ENCODE measurements at places on chromosomes 12 and 14.

GRCh38 chr12:21934173-21934572 is 7.1 kb downstream of the ABCC9 start:
- no peak overlapping the region for H3K4me3 ChIP-seq
- DNase-seq = no peak
- no peaks in the 10 kb centered on the region for H3K36me3 ChIP-seq

GRCh38 chr12:124727264-124727800 is 136.3 kb downstream of the SCARB1 start:
- peaks cover 12% of the 10 kb centered on the region for H3K27me3 ChIP-seq
- no peak overlapping the region for H3K27ac ChIP-seq
- DNase-seq = no peak
- H3K4me1 ChIP-seq = no peaks in the 10 kb centered on the region
- no peaks in the 10 kb centered on the region for H3K36me3 ChIP-seq
- H3K4me3 ChIP-seq = no peak overlapping the region

- H3K36me3 ChIP-seq = no peaks in the 10 kb centered on the region
- no peak overlapping the region for H3K4me3 ChIP-seq
- H3K4me1 ChIP-seq = no peaks in the 10 kb centered on the region
- peak; percentile 5 for DNase-seq
Observed at GRCh38 chr14:57816568-57817284, 49.2 kb downstream of the SLC35F4 start.

- H3K4me1 ChIP-seq = no peaks in the 10 kb centered on the region
- no peak overlapping the region for H3K27ac ChIP-seq
- no peaks in the 10 kb centered on the region for H3K36me3 ChIP-seq
- H3K4me3 ChIP-seq = no peak overlapping the region
- no peak for DNase-seq
- no peaks in the 10 kb centered on the region for H3K27me3 ChIP-seq
Observed at GRCh38 chr14:30185832-30186231, 258.2 kb upstream of the PRKD1 start.

GRCh38 chr14:73238941-73239340 is 1.6 kb downstream of the PAPLN start:
- no peak for DNase-seq
- peaks cover 83% of the 10 kb centered on the region for H3K27me3 ChIP-seq
- H3K4me1 ChIP-seq = peaks cover 14% of the 10 kb centered on the region
- H3K27ac ChIP-seq = no peak overlapping the region

DNA sequence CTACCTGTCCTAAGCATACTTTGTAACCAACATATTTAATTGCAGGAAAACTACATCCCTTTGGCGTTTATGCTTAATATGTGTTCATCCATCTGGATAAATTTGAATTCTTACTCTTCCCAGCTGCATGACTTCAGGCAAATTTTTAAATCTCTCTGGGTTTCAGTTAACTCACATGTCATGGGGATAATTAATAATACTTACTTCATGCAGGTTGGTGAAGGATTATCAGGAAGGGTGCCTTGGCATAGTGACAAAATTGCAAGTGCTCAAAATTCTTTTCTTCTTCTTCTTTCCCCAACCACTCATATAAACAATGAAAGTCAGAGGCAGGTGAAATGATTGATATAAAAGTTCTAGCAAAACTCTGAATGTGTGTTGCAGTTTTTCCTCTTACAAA is 15.9 kb downstream of the SYT10 start:
- DNase-seq = no peak
- no peaks in the 10 kb centered on the region for H3K4me1 ChIP-seq
- H3K4me3 ChIP-seq = no peak overlapping the region
- no peak overlapping the region for H3K27ac ChIP-seq

- DNase-seq = no peak
- no peaks in the 10 kb centered on the region for H3K27me3 ChIP-seq
- H3K4me3 ChIP-seq = no peak overlapping the region
- no peaks in the 10 kb centered on the region for H3K4me1 ChIP-seq
- no peaks in the 10 kb centered on the region for H3K36me3 ChIP-seq
Observed at GRCh38 chr12:83172866-83173649, 486.4 kb downstream of the TMTC2 start.

- no peaks in the 10 kb centered on the region for H3K27me3 ChIP-seq
- peaks cover 6% of the 10 kb centered on the region for H3K36me3 ChIP-seq
- H3K4me3 ChIP-seq = no peak overlapping the region
- H3K4me1 ChIP-seq = no peaks in the 10 kb centered on the region
Observed at GRCh38 chr14:102212356-102212755, 72.7 kb downstream of the WDR20 start.

DNA sequence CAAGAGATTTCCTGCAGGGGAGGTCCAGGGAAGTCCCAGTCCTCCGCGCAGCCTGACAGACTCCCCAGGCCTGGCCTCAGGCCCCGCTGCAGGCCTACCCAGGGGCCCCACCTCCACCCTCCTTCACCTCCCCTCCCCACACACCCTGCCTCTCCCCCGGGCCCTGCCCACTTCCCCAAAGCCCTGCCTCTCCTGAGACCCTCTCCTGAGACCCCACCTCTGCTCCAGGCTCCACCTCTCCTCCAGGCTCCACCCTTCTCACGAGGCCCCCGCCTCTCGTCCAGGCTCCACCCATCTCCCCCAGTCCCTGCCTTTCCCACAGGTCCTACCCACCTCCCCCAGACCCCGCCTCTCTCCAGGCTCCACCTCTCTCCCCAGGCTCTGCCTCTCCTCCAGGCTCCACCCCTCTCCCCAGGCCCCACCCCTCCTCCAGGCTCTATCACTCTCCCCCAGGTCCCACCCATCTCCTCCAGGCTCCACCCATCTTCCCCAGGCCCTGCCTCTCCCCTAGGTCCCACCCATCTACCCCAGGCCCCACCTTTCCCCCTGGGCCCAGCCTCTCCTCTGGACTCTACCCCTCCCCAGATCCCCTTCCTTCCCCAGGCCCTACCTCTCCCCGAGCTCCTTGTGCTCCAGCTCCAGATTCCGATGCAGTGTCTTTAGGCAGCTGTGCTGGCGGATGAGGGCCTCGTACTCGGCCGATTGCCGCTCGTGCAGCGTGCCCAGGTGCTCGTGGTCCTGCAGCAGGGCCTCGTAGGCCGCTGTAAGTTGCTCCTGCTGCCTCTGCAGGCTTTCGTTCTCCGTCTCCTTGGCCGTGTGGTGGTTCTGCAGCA is 58.8 kb upstream of the GPR68 start:
- H3K4me3 ChIP-seq = no peak overlapping the region
- no peaks in the 10 kb centered on the region for H3K27me3 ChIP-seq
- peak; percentile 56 for DNase-seq
- H3K36me3 ChIP-seq = peaks cover 81% of the 10 kb centered on the region

DNA sequence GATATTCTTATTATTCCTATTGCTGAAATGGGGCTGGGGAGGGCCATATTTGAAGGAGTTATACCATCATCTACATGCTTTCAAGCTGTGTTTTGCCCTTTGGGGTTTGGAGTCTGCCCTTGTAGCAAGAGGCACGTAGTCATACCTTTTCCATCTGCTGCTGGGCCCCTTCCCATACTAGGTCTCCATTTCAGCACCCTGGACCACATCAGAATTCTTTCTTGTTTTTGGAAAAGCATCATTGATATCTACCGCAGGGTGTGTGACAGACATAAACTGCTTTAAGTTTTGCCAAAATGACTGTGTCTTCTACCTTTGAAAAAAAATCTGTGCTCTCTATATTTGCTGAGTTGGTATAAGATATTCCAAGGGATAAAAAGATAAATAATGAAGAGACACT is 12.3 kb upstream of the DUSP6 start:
- no peaks in the 10 kb centered on the region for H3K27me3 ChIP-seq
- H3K27ac ChIP-seq = no peak overlapping the region

DNA sequence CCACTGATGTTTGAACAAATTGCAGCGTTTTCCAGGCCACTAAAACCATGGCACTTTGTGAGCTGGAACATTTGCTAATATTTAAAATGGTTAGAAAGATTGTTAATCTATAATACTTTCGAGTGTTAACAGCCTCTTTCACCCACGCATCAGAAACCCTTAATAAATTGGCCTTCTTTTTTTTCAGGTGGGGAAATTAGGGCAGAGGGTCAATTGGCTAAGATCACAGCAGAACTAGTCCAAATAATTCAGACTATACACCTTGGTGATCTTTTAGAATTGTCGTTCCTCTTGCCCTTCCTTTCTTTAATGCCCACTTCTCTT is 105.8 kb downstream of the PTCSC3 start:
- H3K27ac ChIP-seq = no peak overlapping the region
- DNase-seq = no peak
- H3K27me3 ChIP-seq = peaks cover 12% of the 10 kb centered on the region

DNA sequence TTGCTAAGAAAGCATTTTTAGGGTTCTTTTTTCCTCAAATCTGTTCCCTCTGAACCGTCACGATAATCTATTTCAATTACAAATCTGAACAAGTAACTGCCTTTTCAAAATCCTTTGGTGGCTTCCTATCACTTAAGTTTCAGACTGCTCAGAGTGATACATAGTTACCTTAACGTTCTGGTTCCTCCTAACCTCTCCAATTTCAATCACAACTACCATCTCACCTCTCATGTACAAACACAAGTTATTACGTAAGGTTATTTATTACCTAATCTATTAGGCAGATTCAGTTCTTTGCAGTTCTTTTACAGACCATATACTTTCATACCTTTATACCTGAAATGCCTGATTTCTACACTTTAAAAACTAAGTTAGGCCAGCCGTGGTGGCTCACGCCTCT is 12.1 kb downstream of the RNF212B start:
- peaks cover 22% of the 10 kb centered on the region for H3K27me3 ChIP-seq
- no peaks in the 10 kb centered on the region for H3K4me1 ChIP-seq
- H3K4me3 ChIP-seq = no peak overlapping the region
- no peaks in the 10 kb centered on the region for H3K36me3 ChIP-seq
- no peak overlapping the region for H3K27ac ChIP-seq
- no peak for DNase-seq

- no peaks in the 10 kb centered on the region for H3K4me1 ChIP-seq
- DNase-seq = no peak
- no peak overlapping the region for H3K27ac ChIP-seq
- peaks cover 2% of the 10 kb centered on the region for H3K36me3 ChIP-seq
Observed at GRCh38 chr12:109185441-109185840, 69.1 kb downstream of the ACACB start.

- peaks cover 14% of the 10 kb centered on the region for H3K4me1 ChIP-seq
- H3K4me3 ChIP-seq = peak within 1 kb of the TSS; percentile 81
- no peaks in the 10 kb centered on the region for H3K36me3 ChIP-seq
- H3K27me3 ChIP-seq = peaks cover 68% of the 10 kb centered on the region
- no peak within 1 kb of the TSS for H3K27ac ChIP-seq
Observed at GRCh38 chr14:70188659-70189455, at the start of gene SLC8A3. Gene SLC8A3, minus strand, starts transcription at chr14:70188951. Its CDS starts 20,529 bp downstream, at chr14:70168422.

GRCh38 chr12:100427078-100427477 is 46.6 kb upstream of the NR1H4 start:
- no peaks in the 10 kb centered on the region for H3K36me3 ChIP-seq
- H3K4me3 ChIP-seq = no peak overlapping the region
- peaks cover 7% of the 10 kb centered on the region for H3K27me3 ChIP-seq
- DNase-seq = no peak

DNA sequence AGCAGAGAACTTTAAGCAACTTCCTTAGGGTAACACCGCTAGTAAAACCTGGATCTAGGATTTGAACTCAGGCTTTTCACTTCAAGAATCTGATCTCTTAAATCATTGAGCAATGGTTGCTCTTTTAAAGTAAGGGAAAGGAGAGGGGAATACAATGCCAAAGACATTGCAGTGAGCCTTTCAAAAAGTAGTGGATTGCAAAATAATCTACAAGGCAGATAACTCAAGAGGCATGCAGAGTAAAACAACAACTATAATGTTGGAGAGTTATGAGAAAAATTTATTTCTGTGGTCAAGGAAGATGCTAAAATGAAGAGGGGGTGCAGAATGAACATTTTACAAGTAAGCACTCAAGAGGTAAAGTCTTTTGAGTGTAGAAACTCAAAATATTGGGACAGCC is 432.6 kb downstream of the C12orf50 start:
- no peak for DNase-seq
- no peak overlapping the region for H3K27ac ChIP-seq
- H3K4me1 ChIP-seq = no peaks in the 10 kb centered on the region
- H3K36me3 ChIP-seq = no peaks in the 10 kb centered on the region
- H3K4me3 ChIP-seq = no peak overlapping the region

DNA sequence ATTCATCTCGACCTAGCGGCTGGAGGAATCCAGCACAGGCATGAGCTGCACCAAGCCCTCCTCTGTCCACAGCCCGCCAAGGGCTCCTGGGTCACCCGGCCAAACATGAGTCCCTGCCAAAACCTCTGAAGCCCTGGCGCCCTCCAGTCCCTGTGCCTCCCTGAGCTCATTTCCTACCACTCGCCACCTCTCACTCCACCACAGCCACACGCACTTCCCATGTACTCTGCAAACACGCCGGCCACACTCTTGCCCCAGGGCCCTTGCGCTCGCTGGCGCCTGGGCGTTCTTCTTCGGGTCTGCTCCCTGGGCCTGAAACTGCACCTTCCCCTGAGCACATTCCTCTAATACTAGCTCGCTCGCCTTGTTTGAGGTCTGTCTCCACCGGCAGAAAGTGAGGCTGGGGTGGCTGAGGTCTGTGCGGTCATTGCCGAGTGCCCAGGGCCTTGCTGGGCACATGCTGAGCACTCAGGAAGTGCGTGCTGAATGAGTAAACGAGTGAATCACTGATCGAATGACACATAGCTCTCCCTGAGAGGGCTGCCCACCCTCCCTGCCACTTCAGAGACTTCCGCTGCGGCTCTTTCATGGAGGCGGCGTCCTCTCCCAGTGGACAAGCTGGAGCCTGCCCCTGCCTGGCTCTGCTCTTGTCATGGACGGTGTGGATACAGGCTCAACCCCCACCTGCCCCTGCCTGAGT is 33.7 kb upstream of the DLK1 start:
- no peaks in the 10 kb centered on the region for H3K27me3 ChIP-seq
- H3K27ac ChIP-seq = no peak overlapping the region
- no peak for DNase-seq
- H3K4me1 ChIP-seq = no peaks in the 10 kb centered on the region
- H3K4me3 ChIP-seq = no peak overlapping the region
- H3K36me3 ChIP-seq = no peaks in the 10 kb centered on the region

DNA sequence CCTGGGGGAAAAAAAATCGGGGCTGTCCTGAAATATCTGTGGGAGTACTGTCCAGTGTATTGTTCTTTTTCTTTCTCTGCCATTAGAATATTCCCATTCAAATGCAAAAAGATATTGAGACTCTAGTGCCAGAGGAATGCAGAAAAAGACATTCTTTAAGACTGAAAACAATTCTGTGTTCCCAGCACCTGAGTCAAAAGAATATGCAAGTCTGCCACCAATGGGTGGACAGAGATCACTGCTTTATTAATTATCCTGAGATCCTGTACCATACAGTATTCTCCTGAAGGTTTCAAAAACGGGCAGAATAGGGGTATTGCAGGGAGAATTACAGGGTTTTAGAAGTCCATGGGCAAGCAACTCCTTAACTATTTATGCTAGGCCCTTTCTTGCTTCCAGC is 361.8 kb downstream of the C12orf50 start:
- H3K4me1 ChIP-seq = no peaks in the 10 kb centered on the region
- no peak overlapping the region for H3K4me3 ChIP-seq
- DNase-seq = no peak
- H3K27ac ChIP-seq = no peak overlapping the region

DNA sequence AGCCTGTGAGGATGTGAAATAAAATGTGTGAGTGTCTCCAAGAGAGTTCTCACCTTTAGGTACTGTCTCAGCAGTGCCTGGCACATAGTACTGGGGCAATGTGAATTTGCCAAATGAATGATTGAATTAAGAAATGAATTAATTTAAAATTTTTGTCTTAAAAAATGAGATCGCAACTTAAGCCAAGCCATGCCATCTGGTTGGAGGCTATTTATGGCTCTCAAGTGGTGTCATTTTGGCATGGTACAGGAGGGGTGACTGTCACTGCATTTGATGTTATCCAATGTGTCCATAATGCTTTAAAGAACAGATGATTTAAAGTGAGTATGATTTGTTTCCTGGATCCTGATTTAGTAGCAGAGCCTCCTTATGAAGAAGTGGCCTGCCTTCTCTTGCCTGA is 80.3 kb downstream of the SRGAP1 start:
- H3K4me3 ChIP-seq = no peak overlapping the region
- no peaks in the 10 kb centered on the region for H3K36me3 ChIP-seq

GRCh38 chr14:79911744-79912143 is 299.6 kb downstream of the DIO2 start:
- H3K36me3 ChIP-seq = no peaks in the 10 kb centered on the region
- no peaks in the 10 kb centered on the region for H3K27me3 ChIP-seq
- no peaks in the 10 kb centered on the region for H3K4me1 ChIP-seq
- H3K4me3 ChIP-seq = no peak overlapping the region

Data from T-helper 2 cell treated with Interferon-gamma antibody and Interleukin-4, amounts not matched to agents 5 μg/mL and 100 μg/mL, for 36 hours (primary cell).